ENCODE measurements at places on chromosomes 16 and 17. TPM values are rescaled to one million over a fixed set of nuclear protein-coding genes. Genes with fewer than 3 reads are reported as not detected.

The CETP gene
- total RNA-seq, result not detected

DNA sequence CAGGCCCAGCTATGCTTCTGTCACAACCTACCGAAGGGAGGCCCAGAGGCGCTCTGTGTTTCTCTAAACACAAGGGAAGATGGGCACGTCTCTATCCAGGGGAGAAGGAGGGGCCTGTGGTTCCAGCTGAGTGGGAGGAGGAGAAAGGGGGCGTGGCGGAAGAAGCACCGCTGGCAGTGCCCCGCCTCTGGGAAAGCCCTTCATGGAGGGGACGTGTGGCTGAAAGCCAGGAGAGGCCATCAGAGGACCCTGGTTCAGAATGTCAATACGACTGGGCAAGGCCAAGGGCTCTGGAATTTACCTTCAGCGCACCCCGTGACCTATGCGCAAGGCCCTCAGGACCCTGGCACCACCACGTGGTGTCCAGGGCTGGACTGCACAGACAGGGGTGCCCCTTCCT, 12.3 kb upstream of the SLC38A8 start:
- no peak overlapping the region for H3K4me3 ChIP-seq
- no peak overlapping the region for H3K27ac ChIP-seq
- peaks cover 42% of the 10 kb centered on the region for H3K36me3 ChIP-seq
- H3K4me1 ChIP-seq, result no peaks in the 10 kb centered on the region
- H3K27me3 ChIP-seq, result no peaks in the 10 kb centered on the region

DNA sequence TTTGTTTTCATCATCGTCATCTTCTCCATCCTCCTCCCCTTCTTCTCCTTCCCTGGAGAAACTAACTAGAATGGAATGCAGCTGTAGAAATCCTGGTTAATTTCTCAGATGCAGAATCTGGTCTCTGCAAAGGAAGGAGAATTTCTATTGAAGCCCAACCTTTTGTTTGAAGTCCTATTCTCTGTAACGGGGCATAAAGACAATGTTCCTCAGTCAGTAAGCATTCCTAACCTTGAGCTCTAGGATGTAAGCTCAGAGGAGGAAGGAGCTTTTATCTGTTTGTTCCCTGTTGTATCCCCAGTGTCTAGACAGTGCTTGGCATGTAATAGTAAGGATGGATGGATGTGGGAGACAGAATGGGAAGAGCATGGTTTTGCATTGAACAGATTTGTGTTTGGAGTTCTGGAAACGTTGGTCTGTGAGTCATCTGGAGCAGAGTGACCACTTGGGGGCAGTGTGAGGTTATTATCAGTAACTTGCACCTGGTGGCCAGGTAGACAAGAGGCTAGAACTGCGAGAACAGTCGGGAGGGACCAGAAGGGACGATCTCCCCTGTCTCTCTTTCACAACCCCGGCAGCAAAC, 363.7 kb downstream of the SNX29 start:
- DNase-seq, result peak; percentile 35
- H3K36me3 ChIP-seq, result no peaks in the 10 kb centered on the region
- no peaks in the 10 kb centered on the region for H3K4me1 ChIP-seq
- no peaks in the 10 kb centered on the region for H3K27me3 ChIP-seq

DNA sequence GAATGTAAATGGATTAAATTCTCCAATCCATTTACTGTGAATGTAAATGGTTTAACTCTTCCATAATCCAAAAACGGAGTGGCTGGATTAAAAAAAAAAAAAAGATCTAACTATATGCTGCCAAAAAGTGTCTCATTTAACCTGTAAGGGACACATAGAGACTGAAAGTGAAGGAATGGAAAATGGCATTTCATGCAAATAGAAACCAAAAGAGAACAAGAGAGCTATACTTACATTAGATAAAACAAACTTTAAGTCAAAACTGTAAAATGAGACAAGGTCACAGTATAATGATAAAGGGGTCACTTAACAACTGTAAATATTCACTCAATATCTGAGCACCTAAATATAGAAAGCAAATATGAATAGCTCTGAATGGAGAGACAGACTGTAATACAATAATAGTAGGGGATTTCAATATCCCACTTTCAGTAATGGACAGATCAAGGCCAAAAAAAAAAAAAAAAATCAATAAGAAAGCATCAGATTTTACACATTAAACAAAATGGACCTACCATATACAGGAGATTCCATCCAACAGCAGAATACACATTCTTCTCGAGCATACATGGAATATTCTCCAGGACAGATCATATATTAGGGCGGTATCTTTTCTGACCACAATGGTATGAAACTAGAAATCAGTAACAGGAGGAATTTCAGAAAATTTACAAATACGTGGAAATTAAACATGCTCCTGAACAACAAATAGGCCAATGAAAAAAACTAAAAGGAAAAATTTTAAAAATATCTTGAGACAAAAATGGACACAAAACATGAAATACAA, 36.4 kb downstream of the CDR2 start:
- H3K36me3 ChIP-seq, result peaks cover 91% of the 10 kb centered on the region
- H3K27me3 ChIP-seq, result no peaks in the 10 kb centered on the region
- H3K27ac ChIP-seq, result no peak overlapping the region

- peaks cover 21% of the 10 kb centered on the region for H3K36me3 ChIP-seq
- H3K4me1 ChIP-seq, result peaks cover 2% of the 10 kb centered on the region
- no peaks in the 10 kb centered on the region for H3K27me3 ChIP-seq
- no peak for DNase-seq
Observed at GRCh38 chr17:4548061-4548461, 7.1 kb downstream of the MYBBP1A start.

The CD300E gene
- not detected for total RNA-seq
